Osteocyte (in vitro differentiated cells): ENCODE measurements at places on chromosomes 12 and 14. TPM values are rescaled to one million over a fixed set of nuclear protein-coding genes. Genes with fewer than 3 reads are reported as not detected.

- no peak overlapping the region for H3K27ac ChIP-seq
These were observed 80.8 kb downstream of the ZNF664 start for GRCh38 chr12:124053851-124054250.

Gene RPGRIP1
- total RNA-seq: not detected in 2 replicates

DNA sequence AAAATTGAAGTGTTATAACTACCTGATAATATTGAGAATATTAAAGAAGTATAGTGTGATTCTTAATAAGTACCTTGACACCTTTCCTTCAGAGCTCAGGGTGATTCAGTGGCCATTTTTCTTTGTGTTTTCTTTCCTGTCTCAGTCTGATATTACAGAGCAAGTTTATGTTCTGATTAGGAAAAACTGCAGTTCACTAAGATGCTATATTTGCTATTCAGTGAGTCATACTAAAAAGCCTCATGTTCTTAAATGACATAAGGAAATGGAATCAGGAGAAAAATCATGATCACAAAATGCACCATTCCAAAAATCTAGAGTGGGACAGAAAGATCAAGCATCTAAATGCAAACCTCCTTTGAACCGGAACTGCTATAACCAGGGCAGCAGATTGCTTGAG lies 390.6 kb upstream of the ATP2B1 start:
- no peaks in the 10 kb centered on the region for H3K36me3 ChIP-seq
- peak overlapping the region; percentile 25 for H3K27ac ChIP-seq
- peaks cover 21% of the 10 kb centered on the region for H3K4me1 ChIP-seq
- H3K27me3 ChIP-seq: no peaks in the 10 kb centered on the region
- no peak overlapping the region for H3K4me3 ChIP-seq
- DNase-seq: no peak

- no peak overlapping the region for H3K4me3 ChIP-seq
- H3K4me1 ChIP-seq: no peaks in the 10 kb centered on the region
- H3K36me3 ChIP-seq: no peaks in the 10 kb centered on the region
- H3K27ac ChIP-seq: no peak overlapping the region
- no peak for DNase-seq
- no peaks in the 10 kb centered on the region for H3K27me3 ChIP-seq
These were observed 408.7 kb downstream of the APAF1 start for GRCh38 chr12:99053616-99054362.

Gene ACTR10
- total RNA-seq: 80.3 and 99.1 TPM in 2 replicates

Gene ADGRD1
- total RNA-seq: 1.0 and 1.5 TPM in 2 replicates

GRCh38 chr14:69755784-69756183 lies 11.2 kb upstream of the SRSF5 start:
- H3K36me3 ChIP-seq: no peaks in the 10 kb centered on the region
- DNase-seq: no peak
- peaks cover 6% of the 10 kb centered on the region for H3K27me3 ChIP-seq
- H3K4me3 ChIP-seq: no peak overlapping the region
- no peaks in the 10 kb centered on the region for H3K4me1 ChIP-seq

- no peak for DNase-seq
- no peaks in the 10 kb centered on the region for H3K36me3 ChIP-seq
- peaks cover 9% of the 10 kb centered on the region for H3K4me1 ChIP-seq
- no peaks in the 10 kb centered on the region for H3K27me3 ChIP-seq
These were observed 17.0 kb downstream of the RITA1 start for GRCh38 chr12:113202300-113203075.
